Dermis blood vessel endothelial cell (primary cell): ENCODE measurements at places on chromosomes 5 and 9. TPM values are rescaled to one million over a fixed set of nuclear protein-coding genes. Genes with fewer than 3 reads are reported as not detected.

The GDF9 gene
- total RNA-seq, result 0.14 TPM in 1 of 2 replicates, not detected in the other

The ATP10B gene
- total RNA-seq, result 0.05 TPM in 1 of 2 replicates, not detected in the other

The ZNF483 gene
- 1.8 and 3.2 TPM in 2 replicates for total RNA-seq

The WDR31 gene
- 0.17 and 0.37 TPM in 2 replicates for total RNA-seq

The FBP2 gene
- not detected in 2 replicates for total RNA-seq
